Stimulated activated CD8-positive, alpha-beta memory T cell treated with anti-CD3 and anti-CD28 coated beads, Interleukin-15, amount 100 ng/mL, for 48 hours (primary cell): ENCODE measurements at places on chromosomes 2 and 18.

DNA sequence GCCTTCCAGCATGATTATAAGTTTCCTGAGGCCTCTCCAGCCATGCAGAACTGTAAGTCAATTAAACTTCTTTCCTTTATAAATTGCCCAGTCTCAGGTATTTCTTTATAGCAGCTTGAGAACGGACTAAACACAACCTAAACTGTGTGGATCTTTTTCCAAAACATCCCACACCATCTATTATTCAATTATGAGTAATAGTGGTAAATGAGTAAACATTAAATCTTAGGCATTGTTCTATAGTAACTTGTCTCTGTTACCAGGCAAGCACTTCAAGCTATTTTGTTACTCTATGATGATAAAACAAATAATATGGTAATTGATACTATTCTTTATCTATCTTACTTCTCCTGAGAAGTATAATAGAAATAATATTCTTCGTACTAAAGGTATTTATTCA, 536.9 kb upstream of the CHAC2 start:
- no peak for DNase-seq

DNA sequence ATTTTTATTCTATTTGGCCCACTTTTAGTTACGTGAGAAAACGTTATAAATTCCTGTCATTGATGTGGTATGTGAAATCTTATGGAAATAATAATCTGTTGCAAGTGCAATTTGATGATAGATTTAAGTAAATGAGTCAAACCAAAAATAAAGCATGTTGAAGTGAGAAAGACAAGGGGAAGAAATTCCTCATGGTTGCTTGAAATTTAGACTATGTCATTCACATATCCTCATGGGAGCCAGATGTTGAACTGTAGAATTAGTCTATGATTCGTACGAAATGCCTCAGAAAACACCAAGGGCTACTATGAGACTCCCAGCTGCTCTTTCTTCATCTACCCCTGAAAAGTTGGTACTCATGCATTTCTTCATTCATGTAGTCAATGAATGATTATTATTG, 55.7 kb downstream of the KLHL14 start:
- DNase-seq = no peak

GRCh38 chr2:109128616-109129355, at the start of gene SH3RF3:
Gene SH3RF3, plus strand, starts transcription at chr2:109129205.
- DNase-seq = no peak

DNA sequence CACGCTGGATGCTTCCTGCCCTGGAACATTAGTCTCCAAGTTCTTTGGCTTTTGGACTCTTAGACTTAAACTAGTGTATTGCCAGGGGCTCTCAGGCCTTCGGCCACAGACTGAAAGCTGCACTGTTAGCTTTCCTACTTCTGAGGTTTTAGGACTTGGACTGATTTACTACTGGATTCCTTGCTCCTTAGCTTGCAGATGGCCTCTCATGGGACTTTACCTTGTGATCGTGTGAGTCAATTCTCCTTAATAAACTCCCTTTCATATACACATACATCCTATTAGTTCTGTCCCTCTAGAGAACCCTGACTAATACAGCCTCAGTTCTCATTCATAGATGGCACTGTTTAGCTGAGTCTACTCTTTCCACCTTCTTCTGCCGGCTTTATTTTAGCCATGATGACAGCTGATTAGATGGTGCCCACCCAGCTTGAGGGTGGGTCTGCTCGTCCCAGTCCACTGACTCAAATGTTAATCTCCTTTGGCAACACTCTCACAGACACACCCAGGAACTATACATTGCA, 389.1 kb downstream of the NYAP2 start:
- no peak for DNase-seq

- no peak for DNase-seq
Measured at GRCh38 chr2:85875350-85876050, 13.3 kb downstream of the ST3GAL5 start.

DNA sequence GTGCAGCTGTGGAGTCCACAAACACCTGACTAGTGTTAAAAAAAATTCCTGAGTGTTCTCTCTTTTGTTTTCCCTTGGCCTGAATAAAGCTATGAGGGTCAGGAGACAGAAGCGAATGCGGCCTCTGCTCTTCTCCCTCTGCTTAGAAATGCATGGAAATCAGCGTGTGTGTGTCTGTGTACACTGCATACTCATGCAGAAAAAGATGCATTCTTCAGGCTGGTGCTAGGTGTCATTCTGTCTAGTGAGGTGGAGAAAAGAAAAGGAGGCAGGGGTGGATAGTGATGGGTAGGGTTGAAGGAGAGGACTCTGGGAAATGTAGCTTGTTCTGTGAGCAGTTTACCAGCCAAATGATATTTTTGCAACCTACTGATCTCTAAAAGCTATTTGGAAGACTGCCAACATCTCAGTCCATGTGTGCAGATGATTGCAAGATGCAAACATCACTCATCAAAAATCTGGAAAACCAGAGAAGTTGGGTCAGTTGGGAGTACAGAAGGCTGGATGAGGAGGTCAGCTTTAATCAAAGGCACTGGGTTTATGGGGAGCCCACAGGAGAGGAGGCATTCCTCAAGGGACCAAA, 177.7 kb downstream of the INSIG2 start:
- no peak for DNase-seq
